Stromal cell of bone marrow (primary cell): ENCODE measurements at places on chromosomes 1 and 21.

DNA sequence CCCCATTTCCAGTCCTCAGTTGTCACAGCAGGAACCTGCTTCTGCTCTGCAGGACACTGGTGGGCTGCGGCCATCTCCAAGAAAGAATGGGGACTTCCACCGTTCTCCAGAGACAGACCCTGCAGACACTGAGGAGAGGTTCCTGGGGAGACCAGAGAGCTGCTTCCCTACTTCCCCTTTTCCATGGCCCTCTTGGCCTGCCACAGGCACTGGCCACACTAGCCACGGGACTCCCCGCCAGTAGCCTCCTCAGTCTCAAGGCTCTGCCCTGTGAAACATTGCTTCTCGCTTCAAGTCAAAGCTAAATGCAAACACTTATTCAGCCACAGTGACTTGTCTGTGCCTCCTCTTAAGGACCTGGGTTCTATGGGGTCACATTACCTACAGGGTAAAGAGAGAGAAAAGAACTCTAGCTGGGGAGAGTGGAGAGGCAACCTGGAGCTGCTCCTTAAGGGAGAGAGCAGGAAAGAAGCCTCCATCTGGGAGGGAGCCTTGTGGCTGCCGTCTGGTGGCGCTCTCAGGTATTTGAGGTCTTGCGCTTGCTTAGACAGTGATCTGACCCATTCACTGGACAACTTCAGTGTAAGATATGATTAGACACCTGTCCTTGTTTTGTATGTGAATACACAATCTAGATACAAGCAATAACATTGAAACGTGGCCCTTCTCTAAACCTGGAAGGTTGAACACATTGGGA lies 5.4 kb upstream of the SLAMF8 start:
- DNase-seq: no peak

DNA sequence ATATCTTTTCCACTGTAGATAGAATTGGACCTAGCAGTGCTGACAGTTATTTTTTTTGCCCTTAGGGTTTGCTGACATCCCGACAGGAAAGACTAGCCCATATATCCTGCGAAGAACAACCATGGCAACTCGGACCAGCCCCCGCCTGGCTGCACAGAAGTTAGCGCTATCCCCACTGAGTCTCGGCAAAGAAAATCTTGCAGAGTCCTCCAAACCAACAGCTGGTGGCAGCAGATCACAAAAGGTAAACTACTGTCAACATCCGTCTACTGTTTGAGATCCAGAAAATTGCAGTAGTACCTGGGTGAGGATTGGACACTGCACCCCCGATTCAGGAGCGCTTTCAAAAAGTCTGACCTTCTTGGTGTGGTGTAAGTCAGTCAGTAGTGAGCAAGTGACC lies 55.8 kb downstream of the CENPF start:
- DNase-seq: no peak

GRCh38 chr1:226034482-226034881 lies 28.0 kb upstream of the H3-3A start:
- DNase-seq: peak; percentile 99

- no peak for DNase-seq
Measured at GRCh38 chr1:197471248-197471985, 203.4 kb downstream of the CRB1 start.

DNA sequence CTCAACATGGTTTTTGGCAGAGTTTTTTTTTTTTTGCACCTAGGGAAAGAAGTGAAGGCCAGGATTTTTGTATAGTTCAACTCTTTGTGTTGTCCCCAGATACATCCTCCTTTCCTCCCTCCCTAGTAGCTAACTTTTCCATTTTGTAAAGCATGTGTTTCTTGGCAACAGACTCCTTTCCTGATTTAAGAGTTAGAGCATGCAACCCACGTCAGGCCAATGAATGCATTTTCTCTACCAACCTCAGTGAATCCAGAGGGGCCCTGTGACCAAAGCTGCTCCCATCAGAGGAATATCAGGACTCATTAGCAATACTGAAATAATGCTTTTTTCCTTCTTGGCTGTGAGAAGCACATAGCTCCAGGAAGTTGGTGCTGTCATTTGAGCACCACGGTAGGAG lies 287.2 kb downstream of the LMO4 start:
- peak; percentile 27 for DNase-seq

DNA sequence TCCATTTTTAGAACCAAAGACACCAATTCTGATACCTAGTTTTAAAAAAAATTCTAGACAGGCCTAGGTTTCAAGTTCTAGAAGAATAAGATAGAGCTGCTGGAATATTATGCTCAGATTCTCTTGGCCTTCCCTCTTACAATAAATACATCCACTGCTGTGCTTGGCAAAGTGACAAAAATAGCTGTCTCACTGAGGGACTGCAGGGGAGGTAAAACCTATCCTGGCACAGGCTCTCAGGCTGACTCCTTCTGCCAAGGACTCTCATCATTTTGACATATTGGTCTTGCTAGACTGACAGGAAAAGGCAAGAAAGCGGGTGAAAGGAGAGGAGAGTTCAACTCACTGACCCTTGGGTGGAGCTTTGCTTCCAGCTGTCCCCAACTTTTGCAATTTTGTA lies 197.0 kb upstream of the LHX8 start:
- DNase-seq: no peak

DNA sequence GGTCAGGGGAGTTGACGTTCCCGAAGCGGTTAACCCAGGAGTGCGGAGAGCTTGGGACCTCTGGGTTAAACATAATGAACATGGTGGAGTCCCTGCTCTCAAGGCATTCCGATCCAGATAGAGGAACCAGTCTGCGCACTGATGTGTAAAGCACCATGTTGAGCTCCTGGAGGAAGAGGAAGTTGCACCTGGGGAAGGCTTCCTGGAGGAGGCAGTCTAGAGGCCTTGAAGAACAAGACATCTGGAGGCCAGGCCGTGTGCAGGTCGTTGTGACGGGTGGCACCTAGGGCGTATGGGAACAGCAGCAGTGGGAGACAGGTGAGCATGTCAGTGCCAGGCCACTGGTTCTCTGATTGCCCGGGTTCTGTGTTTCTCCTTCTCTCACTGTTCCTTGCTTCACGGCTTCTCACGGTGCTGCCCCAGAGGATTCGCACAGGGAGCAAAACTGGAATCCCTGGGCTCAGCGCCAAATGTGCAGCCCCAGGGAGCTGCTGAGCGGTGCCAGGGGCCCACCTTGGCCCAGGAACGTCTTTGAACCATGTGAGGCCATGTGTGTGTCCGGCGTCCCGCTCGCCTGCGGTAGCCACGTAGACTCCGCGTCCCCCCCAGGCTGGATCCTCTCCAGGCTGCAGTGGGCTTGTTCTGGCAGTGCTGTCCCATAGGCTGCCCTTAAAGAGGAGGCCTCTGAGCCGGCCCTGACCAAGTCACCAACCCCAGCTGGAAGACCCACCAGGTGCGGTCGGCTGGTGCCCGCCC lies 122.9 kb upstream of the GALNT2 start:
- DNase-seq: no peak

DNA sequence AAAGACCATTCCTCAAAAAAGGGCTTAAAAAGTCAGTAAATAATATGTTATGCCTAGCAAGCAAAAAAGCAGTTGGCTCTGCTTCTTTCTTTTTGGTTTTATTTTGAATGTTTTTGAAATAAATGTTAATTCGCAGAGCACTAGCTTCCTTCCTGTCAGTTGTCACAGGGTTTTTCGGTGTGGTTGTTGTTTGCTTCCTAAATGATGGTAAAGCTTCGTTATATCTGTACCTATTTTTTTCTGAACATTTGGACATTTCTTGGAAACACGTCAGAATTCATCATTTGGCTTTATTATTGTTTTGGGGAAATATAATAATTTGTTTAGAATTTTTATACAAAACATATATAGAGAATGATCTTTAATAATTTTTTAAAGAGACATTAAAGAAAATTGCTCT lies 351.9 kb upstream of the SGIP1 start:
- no peak for DNase-seq

GRCh38 chr1:202172015-202172355 lies 11.6 kb upstream of the PTPN7 start:
- DNase-seq: no peak

DNA sequence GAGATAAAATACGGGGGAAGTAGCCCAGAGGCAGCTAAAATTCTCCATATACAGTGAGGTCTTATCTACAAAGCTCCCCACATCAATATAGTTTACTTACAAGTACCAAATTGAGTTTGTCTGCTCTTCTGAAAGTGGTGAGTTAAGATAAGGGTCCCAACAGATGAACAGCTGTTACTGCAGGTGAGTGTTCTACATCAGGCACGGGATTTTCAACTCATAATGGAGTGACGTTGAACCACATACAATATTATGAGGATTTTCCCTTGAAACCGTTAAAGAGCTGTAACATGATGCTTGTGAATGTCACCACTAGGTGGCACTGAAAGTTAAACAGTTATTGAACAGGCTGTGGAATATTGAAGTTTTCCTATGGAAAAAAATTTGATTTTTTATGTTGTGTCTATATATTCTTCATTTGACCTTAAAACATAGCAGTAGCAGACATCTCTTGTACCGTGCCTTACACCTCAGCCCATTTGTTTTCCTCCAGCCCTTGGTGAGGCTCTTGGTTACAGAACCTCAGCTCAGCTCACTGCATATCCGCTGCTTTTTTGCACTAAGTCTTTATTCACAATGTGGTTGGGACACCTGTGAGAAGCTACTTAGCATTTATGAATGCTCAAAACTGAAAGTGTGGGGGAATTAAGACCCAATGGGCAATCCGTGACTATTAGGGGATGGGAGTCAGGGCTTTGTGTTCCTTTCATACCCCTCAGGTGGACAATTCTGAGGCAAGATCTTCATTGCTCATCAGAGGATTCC lies 23.2 kb downstream of the CD1D start:
- peak; percentile 47 for DNase-seq

- DNase-seq: no peak
Measured at GRCh38 chr21:18840239-18840638, 436.7 kb upstream of the TMPRSS15 start.

DNA sequence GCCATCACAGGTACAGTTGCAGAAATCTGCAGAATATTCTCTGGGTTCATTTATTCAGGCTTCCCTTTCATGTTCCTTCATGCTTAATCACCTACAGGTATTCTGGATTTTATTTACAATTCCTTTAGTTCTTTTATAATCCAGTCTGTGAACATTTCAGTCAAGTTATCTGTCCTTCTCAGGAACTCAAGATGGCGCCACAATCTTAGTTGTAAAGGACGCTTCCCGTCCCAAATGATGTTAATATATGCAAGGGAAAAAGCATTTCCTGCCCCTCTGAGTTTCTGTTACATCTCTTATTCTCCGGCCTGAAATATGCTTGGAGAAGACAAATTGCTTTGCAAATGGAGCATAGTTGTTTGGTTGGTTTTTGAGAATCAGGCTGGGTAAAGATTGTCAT lies 19.3 kb downstream of the F3 start:
- DNase-seq: no peak

GRCh38 chr1:194830387-194830786 lies 1644.0 kb upstream of the B3GALT2 start:
- DNase-seq: no peak

DNA sequence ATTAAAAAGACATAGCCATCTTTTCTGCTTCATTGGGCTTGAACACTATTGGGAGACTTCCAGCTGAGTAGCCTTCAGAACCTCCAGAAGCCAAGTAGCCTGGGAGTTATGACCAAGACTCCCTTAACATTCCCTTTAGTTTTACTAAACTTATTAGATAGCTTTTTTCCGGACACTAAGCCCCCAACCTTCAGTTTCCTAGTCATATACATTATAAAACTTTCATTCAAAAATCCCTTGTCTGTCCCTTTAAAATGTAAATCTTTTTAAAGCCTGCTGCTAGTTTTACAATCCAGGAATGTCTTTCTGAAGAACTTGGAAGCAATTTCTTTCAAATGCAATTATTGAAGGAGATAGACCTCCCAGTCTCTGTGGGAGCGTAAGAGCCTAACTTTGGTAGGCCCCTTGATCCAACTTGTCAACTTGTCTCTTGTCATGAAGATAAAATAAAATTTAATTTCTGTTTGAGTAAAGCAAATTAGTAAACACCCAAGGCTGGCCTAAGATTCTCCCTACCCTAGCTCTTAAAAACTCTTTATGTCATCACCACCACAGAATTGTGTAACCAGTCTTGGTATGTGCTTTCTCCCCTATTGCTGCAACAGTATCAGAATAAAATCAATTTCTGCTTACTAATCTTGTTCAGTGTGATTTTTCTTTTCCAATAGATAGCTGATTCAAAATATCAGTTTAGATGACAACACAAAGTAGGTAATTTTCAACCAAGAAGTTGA lies 796.2 kb downstream of the PLA2G4A start:
- DNase-seq: no peak

DNA sequence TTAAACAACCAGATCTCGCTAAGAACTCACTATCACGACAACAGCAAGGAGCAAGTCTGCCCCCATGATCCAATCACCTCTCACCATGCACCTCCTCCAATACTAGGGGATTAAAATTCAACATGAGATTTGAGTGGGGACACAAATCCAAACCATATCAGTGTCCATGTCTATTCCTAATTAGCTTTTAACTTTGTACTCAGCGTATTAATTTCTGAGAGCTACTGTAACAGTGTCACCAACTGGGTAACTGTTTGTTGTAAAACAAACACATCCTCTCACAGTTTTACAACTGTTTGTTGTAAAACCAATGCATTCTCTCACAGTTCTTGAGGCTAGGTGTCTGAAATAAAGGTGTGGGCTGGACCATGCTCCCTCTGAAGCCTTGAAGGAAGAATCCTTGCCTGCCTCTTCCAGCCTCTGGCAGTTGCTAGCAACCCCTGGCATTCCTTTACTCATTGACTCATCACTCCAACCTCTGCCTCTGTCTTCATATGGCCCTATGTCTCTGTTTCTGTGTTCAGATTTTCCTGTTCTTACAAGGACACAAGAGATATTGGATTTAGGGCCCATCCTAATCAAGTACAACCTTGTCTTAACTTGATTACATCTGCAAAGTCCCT lies 121.2 kb downstream of the LTN1 start:
- DNase-seq: no peak

GRCh38 chr1:61463220-61463619 lies 261.7 kb downstream of the TM2D1 start:
- no peak for DNase-seq
